ENCODE measurements at places on chromosomes 2 and 18.

DNA sequence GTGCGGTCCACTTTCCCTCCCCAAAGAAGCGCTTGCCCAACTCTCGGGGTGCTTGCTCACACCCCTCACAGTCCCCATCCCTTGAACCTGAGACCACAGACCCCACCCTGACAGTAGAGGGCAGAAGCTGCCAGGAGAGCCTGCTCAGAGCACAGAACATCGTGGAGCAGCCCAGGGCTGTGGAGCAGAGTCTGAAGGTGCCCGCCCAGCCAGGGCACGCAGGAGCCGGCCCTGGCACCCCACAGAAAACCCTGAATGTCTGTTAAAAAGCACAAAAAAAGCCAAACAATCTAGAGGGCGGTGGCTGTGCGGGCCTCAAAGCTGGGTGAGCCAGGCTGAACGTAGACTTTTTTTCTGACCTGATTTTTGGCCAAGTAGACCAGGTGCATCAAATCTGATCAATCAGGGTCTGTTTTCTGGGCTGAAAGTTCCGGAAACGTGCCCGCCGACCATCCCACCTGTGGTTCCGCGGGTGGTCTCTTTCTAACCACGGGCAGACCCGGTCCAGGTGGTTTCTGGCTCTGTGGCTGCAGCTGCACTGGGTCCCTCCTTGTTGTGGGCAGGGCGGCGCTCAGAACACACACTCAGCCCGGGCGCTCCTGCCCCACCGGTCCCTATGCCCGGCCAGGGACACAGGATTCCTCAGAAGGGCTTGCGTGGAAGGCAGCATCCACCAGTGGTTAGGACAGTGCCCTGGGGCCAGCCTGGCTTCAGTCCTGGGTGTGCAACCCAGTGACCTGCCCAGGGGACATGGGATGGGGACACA, 66.3 kb downstream of the SLC66A2 start:
- no peak for DNase-seq

DNA sequence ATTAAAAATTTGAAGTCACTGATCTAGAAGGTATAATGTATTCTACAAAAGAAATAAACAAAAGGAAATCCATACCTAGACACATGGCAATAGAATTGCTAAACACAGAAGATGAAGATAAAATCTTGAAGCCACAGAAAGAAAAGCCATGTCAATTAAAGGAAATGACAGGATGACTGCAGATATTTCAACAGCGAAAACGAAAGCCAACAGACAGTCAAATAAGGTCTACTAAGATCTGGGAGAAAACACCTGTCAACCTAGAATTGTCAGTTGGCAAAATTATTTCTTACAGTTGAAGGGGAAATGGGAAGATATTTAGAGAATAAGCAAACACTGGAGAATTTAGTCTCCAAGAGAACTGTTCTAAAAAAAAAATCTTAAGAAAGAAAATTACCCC, 39.2 kb downstream of the NETO1 start:
- no peak for DNase-seq

DNA sequence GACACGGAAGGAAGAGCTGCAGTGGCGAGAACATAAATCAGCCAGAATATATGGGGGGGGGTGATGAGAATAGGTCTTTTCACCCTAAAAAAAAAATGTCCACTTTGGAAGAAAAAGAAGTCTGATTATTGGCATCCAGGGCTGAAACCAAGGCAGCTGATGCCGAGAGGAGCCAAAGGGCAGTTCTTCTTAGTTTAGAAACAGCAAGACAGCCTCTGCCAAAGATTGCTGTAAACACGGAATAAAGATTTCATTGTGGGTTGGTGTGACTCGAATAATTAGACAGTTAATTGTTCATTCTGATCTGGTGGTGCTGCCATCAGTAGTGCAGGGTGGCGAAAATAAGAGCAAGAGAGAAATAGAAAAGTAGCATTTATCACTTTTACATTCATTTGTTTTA, 3.5 kb downstream of the CDH20 start:
- DNase-seq: no peak

DNA sequence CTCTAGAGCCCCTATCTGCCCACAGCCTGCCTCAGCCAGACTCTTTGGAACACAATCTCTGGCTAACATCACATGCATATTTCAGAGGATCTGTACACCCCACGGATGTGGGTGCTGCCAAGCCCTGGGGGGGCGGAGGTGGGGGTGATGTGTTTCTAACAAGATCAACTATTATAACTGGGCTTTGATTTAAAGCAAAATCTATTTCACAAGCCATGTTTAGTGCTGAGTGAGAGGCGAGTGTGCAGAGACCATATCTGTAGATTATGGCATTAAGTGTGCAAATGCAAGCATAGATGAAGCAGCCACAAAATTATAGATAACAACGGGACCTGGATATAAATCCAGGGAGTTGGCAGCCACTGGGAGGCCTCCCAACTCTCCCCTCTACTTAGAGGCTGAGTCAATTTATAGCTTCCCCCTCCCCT, 135.8 kb upstream of the SMAD2 start:
- no peak for DNase-seq

GRCh38 chr2:229342376-229342775, 71.3 kb upstream of the PID1 start:
- DNase-seq: peak; percentile 13

All from pancreas (tissue), 10 donors.